ENCODE measurements at places on chromosomes 2 and 18.

- no peak for DNase-seq
These were observed 34.4 kb upstream of the DARS1 start for GRCh38 chr2:136019825-136020224.

DNA sequence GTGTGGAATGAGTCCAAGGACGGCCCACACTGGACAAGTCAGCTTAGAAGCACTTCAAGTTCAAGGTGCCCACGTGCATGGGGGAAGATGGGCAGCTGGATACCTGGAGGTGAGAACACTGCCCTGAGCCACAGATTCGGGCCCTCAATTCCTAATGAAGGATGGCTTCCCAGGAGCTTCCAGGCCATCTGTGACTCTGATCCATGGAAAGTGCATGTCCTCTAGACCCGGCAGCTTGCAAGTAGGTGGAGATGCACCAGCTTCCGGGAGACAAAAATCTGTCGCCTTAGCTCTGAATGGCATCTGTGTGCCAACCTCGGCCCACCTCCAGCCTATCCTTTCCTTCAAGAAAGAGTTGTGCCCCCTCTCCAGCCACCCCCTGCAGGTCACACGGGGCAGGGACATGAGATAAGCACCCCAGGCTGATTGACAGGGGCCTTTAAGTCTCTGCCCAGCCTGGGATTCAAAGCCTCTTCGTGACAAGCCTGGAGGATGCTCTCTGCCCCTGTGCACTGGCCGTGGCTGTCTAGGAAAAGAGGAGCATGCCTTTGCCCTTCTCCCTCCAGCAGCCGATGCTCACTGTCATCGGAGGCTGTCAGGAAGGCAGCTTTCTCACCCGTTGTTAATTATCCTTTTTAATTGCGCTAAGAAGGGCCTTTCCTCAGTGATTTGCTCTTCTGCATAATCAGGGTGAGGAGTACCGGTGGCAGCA lies 65.5 kb downstream of the BIN1 start:
- no peak for DNase-seq

GRCh38 chr2:110881908-110882307 lies 149.5 kb downstream of the ACOXL start:
- DNase-seq: no peak

- no peak for DNase-seq
These were observed 433.3 kb downstream of the NBAS start for GRCh38 chr2:15127876-15128275.

DNA sequence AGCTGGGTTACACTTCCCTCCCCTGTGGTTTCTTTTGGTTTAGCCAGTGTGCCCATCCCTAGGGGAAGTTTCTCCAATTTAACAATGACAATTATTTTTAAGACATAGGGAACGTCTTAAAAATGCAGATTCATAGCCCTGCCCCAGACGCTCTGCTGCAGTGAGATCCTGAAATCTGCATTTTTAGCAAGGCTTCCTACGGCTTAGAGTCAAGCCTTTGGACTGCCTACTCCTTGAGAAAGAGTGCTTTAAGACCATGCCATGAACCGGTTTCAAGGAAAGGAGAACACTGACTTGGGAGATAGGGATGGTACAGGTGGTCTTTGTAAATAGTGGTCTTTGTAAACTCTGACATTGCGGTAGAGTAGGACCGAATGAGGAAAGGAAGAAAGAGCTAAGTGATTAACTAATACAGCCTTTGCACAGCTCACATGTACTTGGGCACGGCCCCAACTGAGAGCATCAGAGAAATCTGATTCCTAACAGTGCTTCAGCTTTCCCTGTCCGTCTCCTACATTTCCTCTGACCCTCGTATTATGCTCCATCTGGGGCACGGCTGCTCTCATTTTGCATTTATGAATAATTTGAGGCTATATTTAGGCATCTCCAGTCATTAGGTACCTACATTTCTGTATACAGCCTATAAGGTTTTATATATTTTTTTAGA lies 217.6 kb upstream of the TANK start:
- no peak for DNase-seq

DNA sequence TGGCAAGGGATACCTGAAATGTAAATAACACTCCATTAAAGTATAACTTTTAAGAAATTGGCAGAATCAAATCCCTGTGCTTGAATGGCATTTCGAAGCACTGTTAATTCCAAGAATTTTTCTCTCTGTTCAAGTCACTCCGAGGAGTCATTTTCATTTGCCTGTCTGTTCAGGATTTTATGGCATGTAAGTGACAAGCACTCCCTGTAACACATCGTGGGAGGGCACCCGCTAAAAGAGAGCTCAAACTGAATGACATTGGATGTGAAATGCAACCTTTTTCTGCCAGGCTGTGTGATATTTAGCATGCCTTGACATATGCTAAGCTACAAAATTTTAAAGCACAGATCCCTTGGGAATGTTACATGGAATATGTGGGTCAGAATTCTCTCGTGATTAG lies 339.6 kb downstream of the LRRTM1 start:
- DNase-seq: no peak

DNA sequence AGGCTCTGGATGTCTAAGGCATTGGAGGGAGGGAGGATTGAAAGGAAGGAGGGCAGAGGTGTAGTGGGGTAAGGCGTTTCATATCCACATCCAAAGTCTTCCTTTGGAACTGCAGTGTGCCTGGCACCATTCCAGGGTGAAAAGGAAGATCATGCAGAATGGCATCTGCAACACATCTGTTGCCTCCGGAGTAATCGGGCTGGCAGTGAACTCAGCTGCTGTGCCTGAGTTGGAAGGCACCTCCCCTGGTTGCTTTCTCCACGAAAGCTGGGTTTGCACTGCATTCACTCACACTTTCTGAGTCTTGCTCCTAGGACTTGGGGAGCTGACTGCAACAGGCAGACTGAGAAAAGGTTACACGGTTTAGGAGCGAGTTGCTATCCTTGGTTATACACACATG lies 30.3 kb upstream of the SEC11C start:
- no peak for DNase-seq

GRCh38 chr2:214261683-214262082 lies 149.2 kb upstream of the VWC2L start:
- no peak for DNase-seq

DNA sequence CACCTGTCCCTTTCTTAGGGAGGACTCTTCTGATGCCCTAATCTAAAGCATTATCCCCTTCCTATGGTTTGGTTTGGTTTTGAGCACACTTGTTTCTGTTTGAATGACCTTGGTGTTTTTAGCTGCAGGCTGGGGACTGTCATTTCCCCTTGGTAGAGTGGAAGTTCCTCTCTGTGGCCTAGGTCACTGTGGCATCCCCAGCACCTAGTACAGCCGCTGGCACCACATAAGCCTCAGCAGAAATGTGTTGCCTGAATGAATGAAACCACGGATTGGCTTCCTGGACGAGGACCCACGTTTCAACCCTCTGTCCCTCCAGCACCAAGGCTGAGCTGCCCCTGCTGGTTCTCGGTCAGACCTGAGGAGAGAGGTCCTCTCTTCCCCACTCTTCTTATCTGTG lies 159.9 kb downstream of the CTIF start:
- no peak for DNase-seq

DNA sequence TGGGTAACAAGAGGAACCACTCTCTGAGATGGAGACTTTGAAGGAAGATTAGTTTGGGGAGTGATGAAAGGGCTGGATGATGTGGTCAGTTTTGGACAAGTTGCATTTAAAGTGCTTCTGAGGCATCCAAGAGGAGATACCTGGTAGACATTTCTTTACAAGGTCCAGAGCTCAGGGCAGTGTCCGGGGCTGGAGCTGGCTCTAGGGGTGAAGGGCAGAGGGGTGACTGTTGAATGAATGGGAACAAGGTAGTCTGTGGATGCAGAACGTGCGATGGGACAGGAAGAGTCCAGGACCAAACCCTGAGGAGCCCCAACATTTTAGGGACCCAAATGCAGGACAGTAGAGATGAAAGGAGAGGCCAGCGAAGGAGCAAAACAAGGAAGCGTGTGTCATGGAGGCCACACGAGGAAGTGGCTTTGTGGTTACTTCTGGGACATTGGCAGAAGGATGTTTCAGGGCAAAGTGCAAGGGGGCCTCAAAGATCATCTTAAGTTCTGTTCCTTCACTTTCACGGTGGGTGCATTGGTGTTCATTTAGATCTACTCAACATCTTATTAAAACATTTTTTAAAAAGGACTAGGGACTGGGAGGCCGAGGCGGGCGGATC lies 13.6 kb upstream of the GPR35 start:
- DNase-seq: no peak

DNA sequence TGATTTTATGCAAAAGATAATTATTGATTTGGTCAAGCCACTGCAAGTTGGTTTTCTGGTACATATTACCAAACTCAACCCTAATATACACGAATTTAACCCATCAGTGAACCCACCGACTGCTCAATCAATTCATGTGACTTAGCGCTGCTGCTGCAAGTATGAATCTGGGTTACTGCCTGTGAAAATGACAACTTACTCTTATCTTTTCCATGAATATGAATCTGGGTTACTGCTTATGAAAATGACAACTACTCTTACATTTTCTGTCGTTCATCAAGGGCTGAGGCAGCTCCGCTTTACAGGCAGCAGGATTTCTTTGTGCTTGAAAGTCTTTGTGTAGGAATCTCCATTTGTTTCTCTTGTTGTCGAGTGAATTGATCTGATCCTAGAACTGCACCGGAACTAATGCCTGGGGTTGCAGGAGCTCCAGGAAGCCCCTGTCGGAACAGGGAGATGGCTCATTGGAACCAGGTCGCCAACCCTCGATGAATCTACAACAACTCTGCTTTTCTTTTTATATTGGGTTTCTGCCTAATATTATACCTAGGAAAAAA lies 22.1 kb upstream of the ALKAL2 start:
- DNase-seq: no peak

DNA sequence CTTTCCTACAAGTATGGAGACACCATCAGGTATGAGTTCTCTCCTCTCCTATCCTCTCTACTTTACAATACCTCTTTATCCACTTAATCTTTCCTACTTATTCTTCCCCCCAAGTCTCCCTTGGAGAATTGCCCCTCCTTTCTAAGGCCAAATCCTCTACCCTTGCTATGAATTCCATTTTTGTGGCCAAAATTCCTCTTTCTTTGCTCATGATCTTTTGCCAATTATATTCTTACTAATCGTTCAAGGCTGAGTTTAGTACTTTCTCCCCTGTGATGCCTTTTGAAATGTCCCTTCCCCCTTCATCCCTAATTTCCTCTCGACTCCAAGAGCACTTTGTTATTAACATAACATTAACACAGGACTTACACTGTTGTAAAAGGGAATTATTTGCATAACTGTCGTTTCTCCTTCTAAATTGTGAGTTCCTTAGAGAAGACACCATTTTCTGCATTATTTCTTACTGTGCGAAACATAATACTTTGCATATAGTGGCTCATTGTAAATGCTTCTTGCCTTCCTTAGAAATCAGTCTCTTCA lies 133.4 kb downstream of the KCTD1 start:
- no peak for DNase-seq

GRCh38 chr2:96336104-96336775 lies 674 bp downstream of the NCAPH start:
- no peak for DNase-seq

DNA sequence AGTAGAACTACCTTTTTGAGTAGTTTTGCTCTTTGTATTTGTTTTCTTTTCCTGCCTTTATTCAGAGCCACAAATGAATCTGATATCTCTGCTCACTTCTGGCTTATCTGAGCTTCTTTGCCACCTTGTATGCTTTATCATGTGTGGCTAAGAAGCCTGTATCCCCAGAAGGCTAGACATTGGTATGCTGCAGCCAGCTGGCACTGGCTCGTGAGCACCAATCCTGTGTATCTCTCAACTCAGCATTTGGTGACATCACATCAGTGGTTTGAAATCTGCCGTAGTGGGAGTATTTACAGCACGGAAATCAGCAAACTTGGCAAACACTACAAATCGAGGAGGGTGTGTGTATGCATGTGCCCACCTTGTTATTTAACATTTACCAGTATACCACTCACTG lies 183.7 kb upstream of the LHCGR start:
- DNase-seq: no peak

GRCh38 chr2:54059504-54059903 lies 55.9 kb upstream of the ACYP2 start:
- no peak for DNase-seq

- DNase-seq: no peak
These were observed 7.7 kb downstream of the CLK1 start for GRCh38 chr2:200856806-200857205.

- no peak for DNase-seq
These were observed 614.6 kb downstream of the SUCLG1 start for GRCh38 chr2:83844490-83844889.

GRCh38 chr18:70288851-70289328 lies at the start of gene SOCS6:
Gene SOCS6, plus strand, starts transcription at chr18:70289045. Its CDS starts 35,624 bp downstream, at chr18:70324669.
- no peak for DNase-seq

- no peak for DNase-seq
These were observed 157.0 kb upstream of the AQP4 start for GRCh38 chr18:27022477-27022876.

DNA sequence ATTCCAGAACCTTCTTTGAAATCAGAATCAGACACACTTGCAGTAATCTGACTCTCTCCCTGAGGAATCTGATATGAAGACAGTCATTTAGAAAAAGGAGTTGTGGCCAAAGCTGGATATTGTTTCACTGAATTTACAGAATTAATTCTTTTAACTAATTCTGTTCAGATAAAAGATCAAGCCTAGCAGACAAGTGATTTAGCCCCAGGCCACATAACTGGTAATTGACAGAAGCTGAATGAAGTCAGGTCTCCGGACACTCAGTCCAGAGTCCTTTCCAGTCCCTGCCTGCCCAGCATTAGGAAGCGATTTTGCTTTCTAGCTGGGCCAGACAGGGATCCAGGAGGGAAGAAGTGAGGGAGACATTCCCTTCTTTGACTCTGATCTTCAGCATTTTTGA lies 110.7 kb upstream of the AQP4 start:
- DNase-seq: no peak

- DNase-seq: no peak
These were observed 65.7 kb upstream of the RBM44 start for GRCh38 chr2:237732790-237733381.

- DNase-seq: no peak
These were observed 413.0 kb upstream of the MEX3C start for GRCh38 chr18:51610481-51610880.

GRCh38 chr18:44986933-44987332 lies 306.2 kb downstream of the SETBP1 start:
- DNase-seq: no peak

- peak; percentile 71 for DNase-seq
These were observed 8.5 kb downstream of the HES6 start for GRCh38 chr2:238231251-238231793.

GRCh38 chr2:78541451-78542267 lies 483.8 kb upstream of the REG3G start:
- no peak for DNase-seq

- no peak for DNase-seq
These were observed 261.1 kb downstream of the NBAS start for GRCh38 chr2:15299904-15300520.

Data from activated CD4-positive, alpha-beta T cell treated with anti-CD3 and anti-CD28 coated beads, Interleukin-2, amount 50 U/mL, for 4 hours (primary cell).